ENCODE measurements at places on chromosomes 4 and X.
A peak's percentile ranks its signal among the peaks of the same experiment; 100 is the strongest.

DNA sequence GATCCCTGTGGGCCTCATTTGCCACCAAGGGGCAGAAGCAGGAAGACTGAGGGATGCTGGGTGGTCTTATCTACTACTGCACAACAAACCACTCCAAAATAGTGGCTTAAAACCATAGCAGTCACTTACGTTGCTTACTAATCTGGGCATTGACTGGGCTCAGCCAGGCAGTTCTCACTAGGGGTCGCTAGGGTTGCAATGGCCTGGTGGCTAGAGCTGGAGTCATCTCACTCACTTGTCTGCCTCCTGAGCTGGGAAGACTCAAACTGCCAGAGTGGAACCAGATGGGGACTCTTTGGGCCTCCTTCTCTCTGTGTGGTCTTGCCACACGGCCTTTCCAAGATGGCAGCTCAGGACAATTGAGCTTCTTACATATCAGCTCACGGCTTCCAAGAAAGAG lies 216.3 kb upstream of the BCOR start:
- DNase-seq = no peak

- DNase-seq = no peak
Observed at GRCh38 chr4:93646233-93646930, 182.2 kb upstream of the ATOH1 start.

DNA sequence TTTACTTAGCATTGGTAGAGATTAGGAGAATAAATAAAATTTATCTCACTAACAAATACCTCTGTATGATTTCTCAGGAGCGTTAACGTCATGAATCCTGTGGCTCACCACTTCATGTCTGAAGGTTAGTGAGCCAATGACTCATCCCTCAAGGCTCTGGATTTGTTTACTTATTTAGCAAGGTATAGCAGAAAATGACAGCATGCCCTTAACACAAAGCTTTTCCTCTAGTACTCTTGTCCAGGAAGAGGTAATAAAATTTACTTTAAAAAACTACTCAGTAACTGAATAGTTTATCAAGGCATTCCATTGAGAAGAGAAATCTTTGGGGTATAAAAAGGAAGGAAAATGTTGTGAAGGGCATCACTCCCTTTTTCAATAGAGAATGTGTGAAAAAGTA lies 823.8 kb downstream of the CCSER1 start:
- no peak for DNase-seq

GRCh38 chr4:92615049-92615448 lies 311.3 kb downstream of the GRID2 start:
- DNase-seq = no peak

DNA sequence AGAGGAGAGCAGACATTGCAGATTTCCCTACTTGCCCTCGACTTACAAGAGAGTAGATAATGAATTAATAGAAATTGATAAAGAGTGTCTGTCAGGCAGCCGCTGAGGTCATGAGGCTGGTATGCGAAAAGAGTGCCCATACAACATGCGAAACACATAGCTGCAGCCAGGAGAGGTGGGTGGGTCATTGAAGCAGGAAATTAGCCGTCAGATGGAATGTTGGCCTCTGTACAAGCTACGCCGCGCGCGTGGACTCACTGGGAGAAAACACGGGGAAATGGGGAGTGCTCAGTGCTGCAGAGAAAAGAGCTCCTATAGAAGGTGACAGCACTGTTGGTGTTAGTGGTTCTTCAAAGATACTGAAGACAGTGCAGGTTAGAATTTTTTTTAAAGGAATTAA lies 125.1 kb downstream of the RAPGEF2 start:
- no peak for DNase-seq

- peak; percentile 38 for DNase-seq
Observed at GRCh38 chr4:6562931-6563901, 11.8 kb upstream of the MAN2B2 start.

GRCh38 chr4:183455431-183456195 lies 11.2 kb downstream of the CDKN2AIP start:
- peak; percentile 63 for DNase-seq

DNA sequence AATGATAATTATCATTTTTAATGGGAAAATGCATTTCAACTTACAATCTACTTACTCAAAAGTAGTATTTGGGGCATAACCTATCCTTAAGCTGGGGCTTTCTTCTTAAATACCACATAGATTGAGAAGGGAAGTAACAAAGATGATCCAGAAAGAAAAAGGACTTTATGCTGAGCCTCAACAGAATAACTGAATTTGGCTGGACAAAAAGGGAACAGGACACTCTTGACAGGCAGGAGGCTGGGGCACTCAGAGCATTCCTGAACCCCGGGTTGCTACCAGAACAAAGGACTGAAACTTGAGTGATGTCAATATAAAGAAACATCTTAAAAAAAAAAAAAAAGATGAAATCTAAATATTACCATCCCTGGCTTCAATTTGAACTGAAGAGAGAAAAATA lies 23.9 kb downstream of the RELL1 start:
- no peak for DNase-seq

- DNase-seq = no peak
Observed at GRCh38 chr4:109266891-109267290, 35.6 kb downstream of the COL25A1 start.

- DNase-seq = no peak
Observed at GRCh38 chr4:155705664-155706063, 39.0 kb downstream of the GUCY1A1 start.

GRCh38 chr4:48571471-48571870 lies 81.4 kb downstream of the ZAR1 start:
- DNase-seq = no peak

- no peak for DNase-seq
Observed at GRCh38 chrX:1486177-1486576, 33.5 kb upstream of the ASMTL start.

DNA sequence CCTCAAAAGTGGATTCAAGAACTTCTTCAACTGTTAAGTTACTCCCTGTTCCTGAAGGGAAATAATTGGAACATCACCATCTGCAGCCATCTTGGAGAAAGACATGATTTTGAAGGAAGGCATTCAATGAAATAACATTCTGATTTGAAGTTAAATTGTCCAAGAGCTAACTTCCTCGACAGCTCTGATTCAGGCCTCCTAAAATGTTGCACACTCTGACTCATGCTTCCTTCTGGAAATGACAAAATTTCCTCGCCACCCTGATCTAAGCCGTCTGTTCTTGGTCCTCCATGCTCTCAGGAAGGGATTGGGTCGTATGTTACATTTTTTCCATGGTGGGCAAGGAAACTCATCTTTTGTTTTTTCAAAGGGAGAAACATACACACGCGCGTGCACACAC lies 496.9 kb upstream of the DIPK2B start:
- DNase-seq = peak; percentile 9

- no peak for DNase-seq
Observed at GRCh38 chr4:55768291-55768690, 51.3 kb upstream of the EXOC1L start.

DNA sequence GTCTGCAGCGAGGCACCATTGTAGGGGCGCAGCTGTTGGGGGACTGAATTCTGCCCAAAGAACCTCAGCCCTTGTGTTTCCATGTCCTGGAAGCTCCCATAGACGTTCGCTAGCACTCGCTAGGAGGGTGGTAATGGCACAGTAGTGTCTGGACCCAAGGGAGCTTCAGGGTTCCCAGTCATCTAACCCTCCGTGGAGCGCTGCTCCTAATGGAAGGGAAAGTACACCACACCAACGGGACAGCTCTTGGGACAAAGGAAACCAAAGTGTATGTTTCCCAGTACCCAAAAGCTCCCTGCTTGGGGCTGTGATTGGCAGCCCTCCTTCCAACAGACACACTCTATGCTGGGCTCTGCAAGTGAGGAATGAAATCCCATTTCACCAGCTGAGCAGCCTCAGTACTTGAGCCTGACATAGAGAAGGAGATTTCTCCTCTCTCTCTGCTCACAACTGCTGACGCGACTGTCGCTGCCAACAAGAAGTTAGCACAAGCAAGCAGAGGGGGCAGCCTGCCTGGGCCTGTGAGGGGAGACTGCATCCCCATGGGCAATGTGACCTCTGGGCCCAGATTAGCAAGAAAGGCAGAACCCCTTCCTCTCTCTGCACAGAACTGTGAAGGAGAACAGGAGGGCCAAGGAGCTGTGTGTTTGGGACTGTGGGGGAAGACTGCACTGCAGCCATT lies 67.6 kb upstream of the SMARCAD1 start:
- DNase-seq = no peak

DNA sequence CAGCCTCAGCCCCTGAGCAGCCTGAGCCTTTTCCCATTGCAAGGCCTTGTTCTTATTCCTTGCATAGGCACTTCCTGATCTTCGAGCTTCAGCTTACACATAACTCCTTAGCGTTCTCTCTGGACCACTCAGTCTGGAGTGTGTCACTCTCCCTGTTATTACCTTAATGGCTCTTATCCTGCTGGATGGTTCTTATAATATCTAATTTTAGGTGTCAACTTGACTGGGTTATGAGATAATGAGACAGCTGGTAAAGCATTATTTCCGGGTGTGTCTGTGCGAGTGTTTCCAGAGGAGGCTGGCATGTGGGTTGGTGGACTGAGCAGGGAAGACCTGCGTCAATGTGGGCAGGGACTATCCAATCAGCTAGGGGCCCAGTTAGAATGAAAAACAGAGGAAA lies 75.7 kb downstream of the HAUS3 start:
- no peak for DNase-seq

DNA sequence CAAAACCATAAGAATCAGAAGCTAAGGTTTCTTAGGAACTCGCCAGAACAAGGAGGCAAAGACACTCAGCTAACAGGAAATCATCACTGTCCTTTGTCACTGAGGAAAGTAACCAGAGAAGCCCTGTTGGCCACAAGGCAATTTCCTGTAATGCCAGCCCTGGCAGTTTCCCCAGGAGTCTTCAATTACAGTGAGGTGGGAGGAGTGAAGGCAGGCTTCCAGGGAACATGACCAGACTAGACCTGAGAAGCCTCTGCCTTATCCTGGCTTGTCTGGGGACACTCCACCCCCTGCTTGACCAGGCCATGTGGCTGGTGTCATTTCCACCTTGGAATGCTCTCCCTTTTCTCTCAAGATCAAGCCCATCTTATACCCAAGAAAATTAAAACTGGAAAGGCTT lies 125.3 kb downstream of the COL4A6 start:
- no peak for DNase-seq

- DNase-seq = peak; percentile 66
Observed at GRCh38 chr4:86595426-86595805, 1.3 kb downstream of the PTPN13 start.

DNA sequence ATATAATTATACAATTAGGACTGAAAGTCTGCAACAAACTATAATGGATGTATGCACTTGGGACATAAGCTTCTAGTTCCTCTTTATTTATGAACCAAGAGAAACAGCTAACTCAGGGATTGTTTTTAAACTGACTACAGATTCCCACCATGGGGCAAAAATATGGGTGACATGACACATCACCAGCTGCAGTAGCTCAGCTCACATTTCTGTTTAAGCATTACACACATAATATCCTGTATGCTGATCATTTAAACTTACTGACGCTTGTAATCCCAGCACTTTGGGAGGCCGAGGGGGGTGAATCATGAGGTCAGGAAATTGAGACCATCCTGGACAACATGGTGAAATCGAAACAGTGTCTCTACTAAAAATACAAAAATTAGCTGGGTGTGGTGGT lies 11.5 kb downstream of the FGB start:
- no peak for DNase-seq

GRCh38 chr4:66805582-66805981 lies 739.7 kb downstream of the CENPC start:
- DNase-seq = no peak

GRCh38 chr4:121771869-121772268 lies 6.9 kb upstream of the SMIM43 start:
- DNase-seq = no peak

DNA sequence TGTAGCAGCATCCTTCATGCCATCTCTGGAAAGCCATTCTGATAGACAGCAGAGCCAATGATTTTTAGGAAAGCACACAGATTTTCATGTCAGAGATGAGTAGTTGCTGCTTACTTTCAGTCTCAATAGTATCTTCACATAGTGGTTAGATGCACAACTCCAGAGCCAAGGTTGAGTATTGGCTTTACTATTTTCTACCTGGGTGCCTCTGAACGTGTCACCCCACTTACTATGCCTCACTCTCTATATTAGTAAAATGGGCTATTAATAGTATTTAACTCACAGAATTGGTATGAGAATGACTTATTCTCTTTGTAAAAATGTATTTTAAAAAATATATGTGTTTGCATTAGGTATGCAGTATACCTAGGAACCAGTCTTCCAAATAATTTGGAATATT lies 108.8 kb upstream of the STIM2 start:
- DNase-seq = no peak

DNA sequence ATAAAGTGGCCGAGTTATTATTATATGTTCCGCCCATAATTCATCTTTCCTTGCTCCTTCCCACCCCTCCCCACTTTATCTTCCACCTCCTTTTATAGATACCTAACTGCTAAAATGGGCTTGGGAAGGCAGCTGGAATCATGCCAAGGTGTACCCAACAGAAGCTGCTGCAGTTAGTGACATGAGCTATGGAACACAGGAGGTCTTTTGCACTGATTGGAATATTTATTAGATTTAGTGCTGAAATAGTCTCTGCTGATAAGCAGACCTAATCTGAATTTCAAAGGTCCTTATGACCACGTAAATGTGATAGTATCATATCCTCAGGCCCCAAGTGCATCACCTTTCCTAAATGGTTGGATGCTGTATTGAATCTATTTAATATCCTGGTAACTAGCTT lies 64.9 kb downstream of the HMGB2 start:
- DNase-seq = no peak

All from NB4 (cell line).